ENCODE measurements at places on chromosomes 4 and X.

DNA sequence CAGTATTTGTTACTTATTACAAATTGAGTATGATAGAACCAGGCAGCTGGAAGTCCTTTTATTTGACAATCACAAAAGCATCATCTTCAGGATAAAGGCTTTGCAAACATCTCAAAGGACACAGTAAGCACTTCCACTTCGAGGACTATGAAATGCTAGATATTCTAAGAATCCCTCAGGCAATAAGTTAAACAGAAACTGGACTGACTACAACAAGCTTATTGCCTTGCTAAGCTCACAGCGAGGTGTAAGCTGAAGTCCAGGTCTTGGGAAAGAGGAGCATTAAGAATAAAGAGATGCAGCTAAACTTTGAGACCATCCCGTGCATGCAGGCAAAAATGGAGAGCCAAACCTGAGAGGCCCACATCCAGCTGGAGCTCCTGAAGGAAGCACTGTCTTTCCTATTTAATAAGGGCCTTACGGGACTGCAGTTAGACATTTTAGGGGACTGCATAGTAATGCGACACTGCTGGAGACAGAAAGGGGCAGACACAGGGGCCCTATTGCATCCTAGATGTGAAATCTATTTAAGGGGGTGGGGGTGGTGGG, 38.7 kb downstream of the DCHS2 start:
- DNase-seq: no peak

DNA sequence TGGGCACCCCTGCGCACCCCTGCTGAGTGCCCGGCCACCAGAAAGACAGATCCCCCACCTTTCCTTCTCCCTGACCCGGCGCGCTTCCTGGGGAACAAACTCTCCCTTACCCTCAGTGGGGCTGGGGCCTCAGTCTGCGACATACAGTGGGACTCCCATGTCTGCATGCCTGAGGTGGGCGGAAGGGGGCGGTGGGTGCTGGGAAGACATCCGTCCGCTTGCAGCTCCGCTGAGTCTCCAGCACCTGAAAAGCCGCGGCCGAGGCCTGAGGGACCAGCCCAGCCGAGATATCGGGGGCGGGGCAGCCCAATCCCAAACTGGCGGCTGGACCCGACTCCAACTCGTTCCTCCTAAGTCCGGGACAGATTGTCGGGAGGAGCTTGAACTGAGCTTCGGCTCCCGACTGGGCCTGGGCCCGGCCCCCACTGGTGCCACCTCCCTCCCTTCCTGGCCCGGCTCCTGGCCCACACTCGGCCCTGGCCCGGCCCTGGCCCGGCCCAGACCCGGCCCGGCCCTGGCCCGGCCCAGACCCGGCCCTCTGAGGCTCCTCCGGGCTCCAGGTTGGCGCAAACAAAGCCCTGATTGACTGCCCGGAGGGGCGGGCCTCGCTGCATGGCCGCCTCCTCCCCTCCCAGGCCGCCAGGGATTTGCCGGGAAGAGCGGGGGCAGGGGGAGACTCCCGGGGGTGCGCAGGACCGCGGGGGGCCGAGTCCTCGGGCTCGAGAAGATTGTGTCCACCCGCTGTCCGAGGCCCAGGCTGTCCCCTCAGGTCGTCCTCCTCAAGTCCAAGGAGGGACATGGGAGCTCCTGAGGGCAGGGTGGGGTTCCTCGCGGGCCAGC, 877 bp upstream of the SLC16A2 start:
- DNase-seq: no peak

DNA sequence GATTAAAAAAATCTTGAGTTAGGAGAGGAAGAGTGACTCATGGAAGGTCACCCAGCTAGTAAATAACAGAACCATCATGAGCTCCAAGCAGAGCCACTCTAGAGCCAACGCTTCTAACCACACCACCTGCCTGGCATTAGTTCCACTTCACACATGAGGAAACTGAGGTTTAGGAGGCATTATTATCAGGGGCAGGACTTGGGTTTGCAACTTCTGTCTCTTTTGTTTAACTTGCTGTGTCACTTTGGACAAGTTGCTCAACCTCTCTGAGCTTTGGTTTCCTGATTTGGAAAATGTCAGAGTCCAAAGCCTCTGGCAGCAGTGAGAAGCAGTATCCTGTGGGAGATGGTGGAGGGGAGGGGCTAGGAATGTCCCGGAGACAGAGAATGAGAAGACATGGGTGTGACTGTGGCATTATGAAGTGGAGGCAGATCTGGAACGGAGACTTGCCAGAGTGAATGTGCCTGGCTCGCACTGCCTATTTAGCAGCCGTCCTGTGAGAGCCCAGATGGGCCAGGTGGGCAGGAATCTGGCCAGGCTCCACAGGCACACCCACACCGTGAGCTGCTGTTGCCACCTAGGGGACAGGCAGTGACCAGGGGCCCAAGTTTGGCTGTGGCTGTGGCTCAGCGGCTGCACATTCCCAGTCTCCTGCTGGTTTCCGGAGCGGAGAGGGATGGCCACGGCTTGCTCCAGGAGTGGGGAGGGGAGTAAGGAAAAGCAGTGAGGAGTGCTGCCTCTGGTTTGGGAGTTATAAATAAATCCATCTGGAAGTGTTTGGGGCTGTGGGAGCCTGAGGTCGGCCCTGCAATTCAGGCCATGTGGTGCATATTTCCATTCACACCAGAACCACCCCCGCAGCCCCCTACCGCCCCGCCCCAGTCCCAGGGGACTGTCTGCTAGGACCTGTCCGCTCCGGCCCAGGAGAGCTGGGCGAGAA, 93.4 kb downstream of the NHSL2 start:
- no peak for DNase-seq

DNA sequence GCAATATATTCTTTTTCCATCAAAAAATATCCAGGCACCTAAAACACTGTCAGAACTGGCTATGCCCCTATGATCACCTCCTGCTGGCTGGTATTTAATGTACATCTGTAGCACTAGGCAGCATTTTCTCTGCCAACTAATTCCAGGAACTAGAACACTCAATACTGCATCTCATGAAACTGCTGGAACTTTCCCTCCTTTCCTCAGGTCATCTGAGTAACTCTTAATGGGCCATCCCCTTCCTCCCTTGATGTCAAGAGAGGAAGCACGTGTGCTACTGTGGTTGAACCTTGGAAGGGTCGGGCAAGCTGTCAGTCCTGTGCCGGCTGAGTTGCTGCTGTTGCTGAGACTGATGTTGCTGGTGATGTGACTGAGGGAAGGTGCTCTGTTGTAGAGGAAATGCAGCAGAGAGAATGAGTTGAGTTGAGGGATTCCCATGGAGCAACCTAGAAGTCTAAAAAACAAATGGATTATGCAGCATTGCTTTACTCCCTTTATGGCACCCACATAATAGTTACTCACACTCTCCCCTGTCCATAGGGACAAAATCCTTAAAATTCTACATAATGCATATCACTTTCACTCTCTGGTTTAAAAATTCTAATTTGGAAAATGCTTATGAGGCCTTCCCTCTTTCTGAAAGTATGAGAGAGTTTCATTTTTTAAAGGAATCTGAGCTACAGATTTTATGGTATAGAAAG, 39.5 kb downstream of the TMEM165 start:
- DNase-seq: no peak

DNA sequence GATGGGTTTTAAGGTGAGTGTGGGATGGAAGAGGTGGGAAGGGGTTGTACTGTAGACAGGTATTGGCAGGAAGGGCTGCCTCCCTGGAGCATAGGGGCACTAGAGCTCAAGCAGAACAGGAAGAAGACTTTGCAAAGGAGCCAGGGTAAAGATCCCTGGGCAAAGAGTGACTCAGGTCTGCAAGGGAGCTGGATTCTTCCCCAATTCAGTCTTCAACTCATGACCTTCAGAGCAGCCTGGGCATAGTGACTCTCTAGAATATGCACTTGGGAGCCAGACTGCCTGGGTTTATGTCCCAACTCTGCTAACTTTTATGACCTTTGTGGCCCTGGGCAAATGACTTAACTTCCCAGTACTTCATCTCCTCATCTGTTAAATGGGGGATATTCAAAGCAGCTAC, 4.0 kb downstream of the LONRF3 start:
- DNase-seq: no peak

DNA sequence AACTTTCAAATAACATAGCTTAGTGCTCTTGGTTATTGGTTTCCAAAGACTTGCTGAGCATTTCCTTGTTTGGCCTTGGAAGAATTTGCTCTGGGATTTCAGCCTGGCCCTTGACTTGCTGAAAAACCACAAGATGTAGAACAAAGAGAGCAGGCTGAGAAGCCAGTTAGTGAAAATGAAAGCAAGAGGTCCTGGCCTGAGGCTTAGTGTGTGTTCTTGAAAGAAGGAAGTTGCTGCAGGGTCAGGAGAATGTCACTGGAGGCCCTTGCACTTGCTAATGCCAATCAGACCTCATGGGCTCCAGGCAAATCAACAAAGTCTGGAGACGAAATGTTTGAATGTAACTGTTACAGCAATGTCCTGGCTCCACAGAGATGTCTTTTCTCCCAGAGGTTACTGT, 79.4 kb downstream of the SYNPO2 start:
- DNase-seq: no peak

- no peak for DNase-seq
Observed at GRCh38 chrX:15416133-15416993, 32.1 kb upstream of the VEGFD start.

- DNase-seq: no peak
Observed at GRCh38 chr4:66572949-66573348, 902.7 kb upstream of the EPHA5 start.

Measured in stimulated activated CD4-positive, alpha-beta T cell treated with anti-CD3 and anti-CD28 coated beads, TNF-alpha, amount 100 ng/mL, for 1 hour (primary cell).